ENCODE measurements at places on chromosomes 6 and 20.

- DNase-seq: no peak
These were observed 35.7 kb downstream of the TSPYL4 start for GRCh38 chr6:116218172-116218633.

DNA sequence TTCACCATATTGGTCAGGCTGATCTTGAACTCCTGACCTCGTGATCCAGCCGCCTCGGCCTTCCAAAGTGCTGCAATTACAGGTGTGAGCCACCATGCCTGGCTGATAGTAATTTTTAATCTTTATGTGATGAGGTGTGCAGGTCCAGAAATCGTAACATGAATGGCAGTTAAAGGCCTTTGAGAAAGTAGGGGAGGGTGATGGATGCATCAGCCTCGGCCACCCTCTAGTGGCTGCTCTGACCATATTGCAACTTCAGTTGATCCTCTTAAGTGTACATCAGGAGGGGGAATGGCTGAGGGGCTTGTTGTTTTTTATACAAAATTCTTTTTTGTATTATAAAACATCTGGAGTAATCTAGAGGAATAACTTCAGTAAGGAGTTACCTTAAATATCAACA is 193.0 kb downstream of the ZFAND3 start:
- DNase-seq: no peak

DNA sequence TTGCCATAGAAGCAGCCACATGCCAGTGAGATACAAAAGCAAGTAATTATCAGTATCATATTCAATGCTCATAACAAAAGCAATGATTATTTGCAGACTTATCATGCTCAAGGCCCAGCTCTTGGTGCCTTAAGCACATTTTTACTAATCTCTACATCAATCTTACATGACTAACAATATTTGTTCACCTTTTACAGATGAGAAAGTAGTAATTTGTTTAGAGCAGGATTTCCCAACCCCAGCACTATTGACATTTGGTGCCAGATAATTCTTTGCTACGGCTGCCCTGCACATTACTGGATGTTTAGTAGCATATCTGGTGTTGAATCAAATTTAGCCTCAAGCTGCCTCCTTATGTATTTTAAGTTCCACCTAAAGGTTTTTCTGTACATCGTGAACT is 19.0 kb upstream of the DOK5 start:
- DNase-seq: no peak

DNA sequence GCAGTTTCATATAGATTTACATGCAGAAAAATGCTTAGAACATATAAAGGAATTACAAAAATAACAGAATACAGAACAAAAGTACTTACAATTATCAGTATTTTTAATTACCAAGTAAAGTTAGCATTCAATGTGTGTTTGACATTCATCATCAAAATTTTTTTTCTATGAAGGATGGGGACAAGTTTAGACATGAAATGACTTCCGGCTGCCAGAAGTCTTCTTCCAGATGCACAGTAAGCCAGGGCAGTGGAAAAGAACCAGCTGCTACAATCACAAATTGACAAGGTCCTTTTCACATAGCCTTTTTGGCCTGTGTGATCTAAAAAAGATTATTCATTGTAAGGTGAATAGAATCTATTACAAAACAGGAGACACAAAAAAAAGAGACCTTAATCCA is 73.8 kb downstream of the HUS1B start:
- no peak for DNase-seq

- no peak for DNase-seq
These were observed 88.6 kb downstream of the SCP2D1 start for GRCh38 chr20:18901980-18902737.

Measured in CD4-positive, alpha-beta T cell treated with Interleukin-6 at 100 ng/mL for 8 hours (primary cell).